ENCODE measurements at places on chromosomes 4 and X. TPM values are rescaled to one million over a fixed set of nuclear protein-coding genes. Genes with fewer than 3 reads are reported as not detected.

DNA sequence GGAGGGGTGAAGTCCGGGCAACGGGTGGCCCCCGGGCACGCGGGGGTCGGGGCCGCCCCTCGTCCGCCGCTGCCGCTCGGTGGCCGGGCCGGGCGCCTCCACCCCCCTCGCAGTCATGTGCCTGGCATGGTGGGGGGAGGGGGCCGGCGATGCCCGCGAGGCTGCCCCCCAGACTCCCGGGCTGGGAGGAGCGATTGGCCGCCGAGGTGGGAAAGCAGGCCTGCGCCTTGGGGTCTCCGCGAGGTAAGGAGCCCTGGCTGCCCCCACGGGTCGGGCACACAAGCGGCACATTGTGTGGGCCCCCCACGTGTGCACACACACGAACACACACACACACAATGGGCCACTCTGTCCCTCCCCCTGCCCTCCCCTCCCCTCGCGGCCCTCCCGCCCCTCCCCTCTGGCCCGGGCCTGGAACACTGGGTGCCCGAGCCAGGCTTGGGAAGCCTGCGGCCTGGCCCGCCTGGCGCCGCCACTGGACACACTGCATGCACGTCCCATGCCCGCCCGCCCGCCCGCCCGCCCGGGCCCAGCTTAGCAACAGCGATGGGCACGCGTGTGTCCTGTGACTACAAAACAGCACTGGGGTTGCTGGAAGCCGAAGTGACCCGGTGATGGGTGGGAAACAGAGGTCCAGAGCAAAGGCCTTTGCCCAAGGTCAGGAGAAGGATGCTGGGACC is 1.3 kb downstream of the SLC6A8 start:
- H3K27me3 ChIP-seq: no peaks in the 10 kb centered on the region
- no peaks in the 10 kb centered on the region for H3K4me1 ChIP-seq
- H3K36me3 ChIP-seq: no peaks in the 10 kb centered on the region
- no peak overlapping the region for H3K27ac ChIP-seq

DNA sequence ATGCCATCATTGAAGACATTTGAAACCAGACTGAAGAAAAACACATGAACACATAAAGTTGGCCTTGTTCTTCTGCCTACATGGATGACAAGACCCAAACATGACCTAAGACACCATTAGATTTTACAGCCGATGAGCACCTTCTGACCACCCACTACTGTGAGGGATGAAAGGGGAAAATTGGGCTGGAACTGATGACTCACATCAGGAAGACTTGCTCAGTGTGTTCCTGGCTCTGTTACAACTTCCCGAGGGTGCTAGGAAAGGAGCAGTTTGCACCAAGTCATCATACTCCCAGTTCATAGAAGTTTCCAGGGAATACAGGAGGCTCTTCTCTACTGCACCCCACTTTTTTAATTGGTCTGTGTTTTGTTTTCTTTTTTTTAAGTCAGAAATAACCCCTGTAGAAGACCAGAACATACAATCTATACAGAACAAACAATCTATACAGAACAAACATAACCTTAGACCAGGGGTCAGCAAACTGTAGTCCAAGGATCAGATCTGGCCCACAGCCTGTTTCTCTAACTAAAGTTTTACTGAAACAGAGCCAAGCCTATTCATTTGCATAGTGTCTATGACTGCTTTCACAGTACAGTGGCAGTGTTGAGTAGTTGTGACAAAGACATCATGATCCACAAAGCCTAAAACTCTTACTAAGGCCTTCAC is 25.3 kb downstream of the BTC start:
- no peak for DNase-seq
- H3K27me3 ChIP-seq: no peaks in the 10 kb centered on the region
- H3K4me1 ChIP-seq: no peaks in the 10 kb centered on the region
- no peaks in the 10 kb centered on the region for H3K36me3 ChIP-seq
- no peak overlapping the region for H3K4me3 ChIP-seq

Gene TSPAN7
- total RNA-seq: 6.3 TPM

Gene P2RY10
- 0.12 TPM for total RNA-seq

Gene ZCCHC4
- total RNA-seq: 2.4 TPM

Gene SLITRK4
- 1.0 TPM for total RNA-seq
